ENCODE measurements at places on chromosomes 5 and 9.
A peak's percentile ranks its signal among the peaks of the same experiment; 100 is the strongest.

DNA sequence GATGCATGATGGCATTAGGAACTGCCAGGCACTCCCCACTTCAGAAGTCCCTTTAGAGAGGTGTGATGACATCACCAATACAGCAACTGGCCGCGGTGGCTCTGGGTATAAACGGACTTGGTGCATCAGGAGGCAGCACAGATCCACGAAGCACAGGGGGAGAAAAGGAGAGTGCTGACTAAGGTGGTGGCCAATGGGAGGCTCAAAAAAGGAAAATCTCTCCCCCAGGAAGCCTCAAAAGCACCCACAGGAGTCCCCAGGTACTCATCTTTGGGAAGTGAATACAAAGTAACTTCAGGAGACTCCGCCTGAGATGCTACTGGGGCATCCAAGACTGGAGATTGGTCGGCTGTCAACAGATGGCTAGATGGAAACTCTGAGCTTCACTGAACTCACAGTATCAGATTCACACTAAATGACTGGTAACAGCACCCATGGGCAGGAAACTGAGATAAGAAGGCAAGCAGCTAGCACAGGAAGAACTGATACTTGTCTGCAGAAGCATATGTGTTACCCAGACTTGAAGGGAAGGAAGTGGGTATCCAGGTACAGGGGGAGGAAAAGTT lies 7.6 kb downstream of the TTC39B start:
- no peak for ATAC-seq

DNA sequence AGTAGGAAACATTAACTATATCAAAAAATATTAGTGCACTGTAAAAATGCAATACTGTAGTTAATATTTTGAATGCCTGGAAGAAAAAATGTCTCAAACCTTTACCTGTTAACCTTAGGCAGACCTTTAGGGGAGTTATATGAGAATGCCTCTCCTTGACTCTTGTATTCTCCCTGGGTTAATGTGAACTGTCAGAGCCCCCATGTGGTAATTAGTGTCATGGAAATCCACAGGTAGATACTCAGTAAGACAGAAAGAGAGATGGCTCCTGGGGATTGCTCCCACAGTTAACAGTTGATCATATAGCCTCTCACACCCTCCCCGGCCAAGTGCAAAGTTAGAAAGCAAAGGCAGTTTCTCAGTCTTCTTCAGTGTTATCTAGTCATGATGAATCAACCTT lies 742.8 kb downstream of the NR2F1-AS1 start:
- no peak for ATAC-seq

DNA sequence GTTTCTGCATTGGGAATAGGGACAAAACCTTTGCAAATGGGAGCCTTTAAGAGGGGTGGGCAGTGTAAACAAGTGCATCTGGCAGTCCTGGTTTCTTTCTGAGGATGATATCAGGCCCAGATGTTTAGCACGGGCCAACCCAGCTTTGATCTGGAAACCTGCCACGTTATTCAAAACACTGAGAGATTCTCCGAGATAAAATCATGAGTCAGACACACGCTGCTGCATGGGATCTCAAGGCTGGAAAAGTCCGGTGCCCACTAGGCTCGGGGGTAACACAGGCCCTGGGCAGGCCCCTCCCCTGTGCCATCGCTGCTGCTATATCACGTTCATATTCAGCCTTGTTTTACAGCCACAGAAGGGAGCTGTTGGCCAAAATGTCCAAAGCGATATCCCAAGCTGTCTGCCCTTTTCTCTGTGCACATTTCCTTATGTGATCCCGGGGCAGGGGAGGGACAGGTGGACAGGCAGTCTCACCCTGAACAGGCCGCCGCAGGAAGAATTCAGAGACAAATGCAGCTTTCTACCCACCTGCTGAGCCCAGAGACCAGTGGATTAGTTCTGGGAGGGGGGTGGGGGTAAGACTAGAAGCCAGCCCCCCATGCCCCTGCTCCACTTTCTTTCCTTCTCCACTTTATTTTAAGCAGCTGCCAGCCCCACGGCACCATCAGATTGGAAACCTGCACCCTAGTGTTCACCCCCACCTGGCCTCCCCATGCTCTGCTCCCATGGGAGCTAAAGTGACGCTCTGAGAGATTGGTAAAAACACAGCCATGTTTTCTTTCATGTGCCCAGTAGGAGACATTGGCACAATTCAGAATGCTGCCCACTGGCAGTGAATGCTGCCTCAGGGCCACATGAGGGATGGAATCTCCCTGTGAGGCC lies 63.1 kb downstream of the TMOD1 start:
- ATAC-seq = peak; percentile 55

DNA sequence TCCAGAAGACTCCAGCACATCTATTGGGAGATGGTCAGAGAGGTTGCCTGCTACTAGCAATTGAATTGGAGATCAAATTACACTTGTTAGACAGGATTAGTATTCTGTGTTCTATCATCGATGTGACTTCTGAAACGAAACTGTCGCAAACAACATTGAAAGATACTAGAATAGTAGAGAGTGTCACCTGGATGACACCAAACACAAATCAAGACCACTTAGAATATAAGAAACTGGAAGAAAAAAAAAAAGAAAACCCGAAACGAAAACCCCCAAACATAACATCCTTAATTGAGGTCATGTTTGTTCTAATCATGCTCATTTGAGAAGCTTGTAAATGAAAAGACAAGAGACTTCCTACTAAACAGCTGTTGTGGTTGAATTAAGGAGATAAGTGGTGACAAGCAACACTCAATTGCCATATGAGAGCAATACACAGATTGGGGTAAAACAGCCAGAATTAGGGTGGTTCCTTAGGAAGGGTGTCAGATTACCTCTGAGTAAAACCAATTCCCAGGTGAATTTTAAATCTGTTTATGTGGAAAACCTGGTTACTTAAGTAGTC lies 97.6 kb downstream of the BASP1 start:
- ATAC-seq = no peak

DNA sequence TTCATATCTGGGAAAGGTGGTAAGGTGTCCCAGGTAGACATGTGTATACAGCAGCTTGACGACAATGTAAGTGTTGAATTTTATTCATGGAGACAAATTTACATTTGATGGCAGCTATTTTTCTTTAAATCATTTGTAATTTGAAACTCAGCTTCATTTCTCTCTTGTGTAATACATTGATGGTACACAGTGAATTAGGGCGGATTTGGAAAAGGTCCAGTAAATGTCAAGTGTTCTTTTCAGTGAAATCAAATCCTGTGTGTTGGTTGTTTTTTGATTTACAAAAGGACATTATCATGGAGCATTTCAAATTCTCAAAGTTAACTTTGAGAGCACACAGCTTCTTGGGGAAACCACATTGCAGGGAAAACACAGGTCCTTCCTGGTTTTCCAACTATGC lies 30.0 kb upstream of the PCSK1 start:
- ATAC-seq = no peak

DNA sequence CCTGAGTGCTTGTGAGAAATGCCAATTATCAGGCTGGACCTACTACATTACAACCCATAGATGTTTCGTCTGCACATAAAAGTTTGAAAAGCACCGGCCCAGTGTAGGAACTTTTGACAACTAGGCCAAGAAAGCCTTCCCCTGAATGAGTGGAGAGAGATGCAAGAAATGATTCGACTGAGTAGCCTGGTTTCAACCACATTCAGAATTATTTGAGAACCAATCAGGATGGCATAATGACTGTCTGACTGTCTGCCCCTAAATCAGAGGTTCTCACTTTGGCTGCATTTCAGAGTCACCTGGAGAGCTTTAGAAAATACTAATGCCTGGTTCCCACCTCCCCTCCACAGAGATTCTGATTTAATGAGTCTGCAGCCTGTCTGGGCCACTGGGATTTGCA lies 61.1 kb downstream of the FRMD3 start:
- no peak for ATAC-seq

DNA sequence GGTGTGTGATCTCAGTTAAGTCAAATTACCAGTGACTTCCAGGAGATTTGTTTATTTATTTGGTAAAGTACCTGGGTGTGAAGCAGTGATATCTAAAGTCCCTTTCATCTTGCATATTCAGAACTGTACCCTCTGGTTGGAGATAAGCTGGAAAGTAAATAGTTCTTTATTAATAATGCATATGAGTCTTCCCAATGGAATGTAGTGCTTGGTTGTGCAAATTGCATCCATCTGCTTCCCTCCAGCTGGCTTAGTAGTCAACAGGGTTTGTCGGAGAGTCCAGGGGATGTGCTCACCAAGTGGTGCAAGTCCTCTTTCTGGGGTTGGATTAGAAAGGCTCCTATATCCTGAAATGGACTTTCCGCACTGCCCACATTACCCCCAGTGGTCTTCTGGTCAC lies 42.0 kb downstream of the TRPM3 start:
- ATAC-seq = no peak

- peak; percentile 67 for ATAC-seq
Observed at GRCh38 chr5:120464627-120465435, 731 bp downstream of the PRR16 start.

- no peak for ATAC-seq
Observed at GRCh38 chr9:92187390-92187789, 72.2 kb upstream of the SPTLC1 start.

DNA sequence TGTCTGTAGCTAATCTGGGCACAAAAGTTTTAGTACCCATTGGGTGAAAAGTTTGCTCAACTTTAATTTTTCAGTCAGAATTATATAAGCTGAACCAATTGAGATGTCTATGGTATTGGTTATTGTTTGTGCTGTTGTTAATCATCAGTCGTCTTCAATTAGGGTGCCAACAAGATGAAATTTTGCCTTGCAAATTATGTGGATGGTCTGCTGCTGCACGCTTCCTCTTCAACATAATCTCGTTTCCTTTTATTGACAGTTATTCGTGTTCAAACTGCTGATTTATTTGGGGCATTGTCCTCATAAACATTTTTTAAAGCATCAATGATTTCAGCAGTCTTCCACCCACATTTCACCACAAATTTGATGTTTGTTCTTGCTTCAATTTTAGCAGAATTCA lies 194.0 kb downstream of the HTR1A start:
- ATAC-seq = no peak

GRCh38 chr9:87739546-87739945 lies 13.6 kb downstream of the CTSL start:
- no peak for ATAC-seq

DNA sequence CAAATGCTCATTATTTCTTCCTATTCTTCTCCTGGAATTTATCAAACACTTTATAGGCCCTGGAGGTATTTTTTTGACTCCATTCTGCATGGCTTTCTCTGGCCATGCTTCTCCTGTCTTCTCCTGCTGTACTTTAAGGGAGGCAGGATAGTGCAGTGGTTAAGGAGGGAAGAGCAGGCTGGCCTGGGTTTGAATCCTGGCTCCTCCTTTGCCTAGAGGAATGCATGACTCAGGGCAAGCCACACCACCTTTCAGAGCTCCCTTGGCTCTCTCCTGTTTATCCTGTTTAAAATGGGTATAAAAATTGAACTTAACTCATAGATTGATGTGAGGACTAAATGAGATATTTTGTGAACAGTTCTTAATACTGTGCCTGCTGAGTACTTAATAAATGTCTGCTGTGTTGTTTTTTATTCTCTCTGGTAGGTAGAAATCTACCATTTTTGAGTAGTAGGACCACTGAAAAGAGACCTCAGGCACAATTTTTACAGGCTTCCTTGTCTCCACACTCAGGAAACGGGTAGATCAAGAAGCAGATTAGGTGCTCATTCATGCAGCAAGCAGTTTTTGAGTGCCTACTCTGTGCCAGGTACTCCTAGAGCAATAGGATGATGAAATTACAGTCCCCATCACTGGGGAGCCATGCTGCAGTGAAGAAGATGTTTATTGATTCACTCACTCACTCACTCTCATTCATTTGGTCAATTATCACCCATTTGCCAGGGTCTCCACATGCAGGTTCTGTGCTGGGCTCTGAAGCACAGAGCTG lies 32.7 kb upstream of the ARAP3 start:
- ATAC-seq = no peak

DNA sequence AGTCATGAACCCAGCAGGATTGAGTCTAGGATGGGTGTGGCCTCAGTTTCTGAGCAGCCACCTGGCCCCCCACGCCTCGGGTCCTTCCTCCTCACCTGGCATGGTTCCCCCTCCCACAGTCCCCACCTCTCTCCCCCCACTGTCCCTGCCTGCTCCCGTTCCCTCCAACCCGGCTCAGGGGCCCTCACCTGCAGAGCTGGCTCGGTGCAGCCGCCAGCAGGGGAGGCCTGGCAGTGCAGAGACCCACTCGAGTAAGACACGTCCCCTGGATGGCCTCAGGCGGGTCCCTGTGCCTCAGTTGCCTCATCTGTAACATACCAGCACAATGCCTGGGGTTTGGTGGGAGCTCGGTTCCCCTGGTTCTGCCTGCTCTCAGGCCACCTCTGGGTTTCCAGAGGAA lies 66.2 kb downstream of the NEK6 start:
- no peak for ATAC-seq

DNA sequence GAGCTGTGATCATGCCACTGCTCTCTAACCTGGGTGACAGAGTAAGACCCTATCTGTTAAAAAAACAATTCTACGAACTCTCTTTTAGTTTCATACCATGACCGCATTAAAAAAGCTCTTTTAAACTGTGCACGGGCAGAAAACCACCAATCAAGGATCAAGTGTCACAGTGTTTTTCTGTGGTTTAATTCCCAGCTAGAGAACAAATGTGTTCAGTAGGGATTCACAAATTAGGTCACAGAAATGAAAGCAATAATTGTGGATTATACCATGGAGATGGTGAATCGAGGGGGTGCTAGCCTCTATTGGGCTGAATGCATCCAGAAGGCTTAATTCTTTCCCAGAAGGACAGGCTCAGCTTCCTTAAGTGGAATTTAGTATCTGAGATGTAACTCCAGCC lies 79.1 kb downstream of the ATG10 start:
- no peak for ATAC-seq

DNA sequence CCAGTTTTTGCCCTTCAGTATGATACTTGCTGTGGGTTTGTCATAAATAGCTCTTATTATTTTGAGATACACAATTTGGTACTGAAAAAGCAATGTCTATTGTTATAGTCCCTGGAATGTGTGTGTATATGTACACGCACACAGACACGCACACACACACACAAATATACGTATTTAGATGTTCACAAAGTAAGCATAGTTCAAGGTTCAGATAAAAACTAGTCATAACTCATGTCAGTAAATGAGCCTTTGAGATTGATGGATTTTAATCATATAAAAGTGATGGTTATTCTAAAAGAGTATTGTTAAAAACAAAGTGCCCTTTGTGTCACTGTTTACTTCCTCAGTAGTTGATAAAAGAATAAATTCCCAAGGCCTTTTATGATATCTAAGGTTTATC lies 147.3 kb downstream of the PARP8 start:
- ATAC-seq = no peak

DNA sequence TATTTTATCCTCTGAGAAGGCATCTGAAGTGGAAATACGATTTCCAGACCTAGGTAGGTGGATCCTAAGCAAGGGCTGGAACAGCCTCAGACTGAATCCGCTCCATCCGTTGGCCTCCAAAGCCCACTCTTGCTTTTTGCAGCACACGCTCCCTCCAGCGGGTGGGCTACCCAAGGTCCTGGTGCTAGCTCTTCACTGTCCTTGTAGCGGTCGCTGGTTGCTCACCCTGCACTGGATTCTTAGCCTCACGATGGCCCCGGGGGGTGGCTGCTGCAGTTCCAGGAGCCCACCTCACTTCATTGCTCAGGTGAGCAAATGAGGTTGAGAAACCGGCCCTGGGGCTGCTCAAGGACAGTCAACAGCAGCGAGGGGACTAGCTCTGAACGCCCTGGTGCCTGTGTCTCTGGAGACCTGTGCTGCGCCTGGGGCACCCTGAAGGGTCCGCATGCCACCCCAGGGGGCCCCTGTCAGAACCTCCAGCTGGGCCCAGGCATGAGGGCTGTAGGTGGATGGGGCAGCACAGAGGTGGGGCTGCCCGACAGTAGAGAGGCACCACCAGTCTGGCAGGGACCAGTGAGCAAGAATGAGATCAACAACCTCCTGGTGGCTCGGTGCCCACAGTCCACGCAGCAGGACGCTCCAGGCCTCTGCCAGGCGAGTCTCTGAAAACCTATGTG lies 4.3 kb downstream of the MGAT4B start:
- no peak for ATAC-seq

- no peak for ATAC-seq
Observed at GRCh38 chr5:74135033-74135432, 505.5 kb downstream of the ENC1 start.

Data from gastroesophageal sphincter (tissue), 4 donors.